Stimulated activated CD4-positive, alpha-beta T cell treated with anti-CD3 and anti-CD28 coated beads, Interleukin-4, amount 100 ng/mL, for 1 hour (primary cell): ENCODE measurements at places on chromosomes 5 and 9.
A peak's percentile ranks its signal among the peaks of the same experiment; 100 is the strongest.

GRCh38 chr5:19751326-19751725 is 236.7 kb downstream of the CDH18 start:
- DNase-seq: no peak

GRCh38 chr9:127209220-127209619 is 55.4 kb upstream of the GARNL3 start:
- no peak for DNase-seq

DNA sequence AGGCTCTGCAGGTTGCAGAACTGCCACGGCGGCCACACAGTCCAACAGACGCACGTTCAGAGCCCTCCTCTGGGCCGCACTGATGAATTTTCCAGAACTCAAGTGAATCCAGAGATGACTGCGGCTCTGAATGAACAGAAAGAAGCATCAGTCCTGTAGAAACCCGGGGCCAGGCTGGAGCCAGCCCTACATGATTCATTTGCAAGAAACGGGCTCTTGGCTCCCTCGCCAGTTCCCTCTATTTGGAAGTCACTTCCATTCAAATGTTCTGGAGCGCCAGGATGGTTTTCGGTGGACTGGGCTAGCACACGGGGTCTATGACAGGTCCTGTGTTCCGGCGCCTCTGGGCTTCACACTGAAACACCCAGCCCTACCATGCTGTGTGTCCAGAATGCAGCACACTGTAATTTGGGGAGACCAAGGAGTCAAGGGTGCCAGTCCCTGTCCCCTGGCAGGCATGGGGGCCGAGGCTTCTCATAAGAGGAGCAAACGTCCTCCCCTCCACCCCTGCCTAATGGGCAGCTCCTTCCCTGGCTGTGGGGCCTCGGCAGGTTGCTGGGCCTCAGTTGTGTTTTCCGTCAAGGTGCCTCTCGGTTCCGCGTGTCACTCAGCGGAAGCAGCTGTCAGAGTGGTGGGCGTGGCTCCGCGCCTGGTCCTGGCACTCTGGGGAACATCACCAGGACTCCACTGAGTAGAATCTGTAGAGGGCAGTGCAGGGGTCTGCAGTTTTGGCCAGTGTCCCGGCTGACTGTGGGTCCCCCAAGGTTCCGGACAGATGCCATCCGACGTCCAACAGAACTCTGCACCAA is 18.1 kb upstream of the COL5A1 start:
- DNase-seq: no peak

DNA sequence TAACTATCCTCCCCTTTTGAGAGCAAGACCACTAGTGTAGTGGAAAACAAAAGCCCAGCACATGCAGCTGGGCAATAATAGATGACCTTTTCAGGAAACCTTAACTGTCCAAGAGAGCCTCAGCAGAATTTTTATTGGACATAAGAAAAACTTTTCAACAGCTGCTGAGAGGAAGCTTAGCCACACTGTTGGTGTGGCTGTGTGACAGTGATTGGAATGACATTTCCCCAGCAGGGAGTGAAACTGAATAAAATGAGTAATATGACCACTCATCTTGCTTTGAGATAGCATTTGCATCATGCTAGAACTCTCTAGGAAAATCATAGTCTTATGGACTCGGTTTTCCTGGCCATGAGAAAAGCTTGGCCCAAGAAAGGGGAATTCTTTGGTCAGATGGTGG is 687.8 kb downstream of the SLCO4C1 start:
- DNase-seq: no peak

DNA sequence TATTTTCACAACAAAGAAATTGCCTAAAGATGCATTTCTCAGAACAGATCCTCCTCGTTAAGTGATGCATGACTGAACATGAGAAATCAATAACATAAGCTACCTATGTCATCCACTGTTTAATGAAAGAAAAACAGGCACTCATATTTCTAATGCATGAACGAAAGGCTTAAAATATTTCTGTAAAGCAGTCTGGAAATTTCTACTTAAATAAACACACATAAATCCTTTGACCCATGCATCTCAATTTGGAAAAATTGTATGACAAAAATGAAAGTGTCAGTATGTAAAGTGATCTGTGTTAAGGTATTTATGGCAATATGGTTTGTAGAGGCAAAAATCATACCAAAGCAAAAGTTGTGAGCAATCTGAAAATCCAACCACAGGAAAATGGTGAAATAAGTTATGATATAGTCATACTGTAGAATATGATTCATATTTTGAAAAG is 399.2 kb upstream of the GRAMD2B start:
- DNase-seq: no peak

DNA sequence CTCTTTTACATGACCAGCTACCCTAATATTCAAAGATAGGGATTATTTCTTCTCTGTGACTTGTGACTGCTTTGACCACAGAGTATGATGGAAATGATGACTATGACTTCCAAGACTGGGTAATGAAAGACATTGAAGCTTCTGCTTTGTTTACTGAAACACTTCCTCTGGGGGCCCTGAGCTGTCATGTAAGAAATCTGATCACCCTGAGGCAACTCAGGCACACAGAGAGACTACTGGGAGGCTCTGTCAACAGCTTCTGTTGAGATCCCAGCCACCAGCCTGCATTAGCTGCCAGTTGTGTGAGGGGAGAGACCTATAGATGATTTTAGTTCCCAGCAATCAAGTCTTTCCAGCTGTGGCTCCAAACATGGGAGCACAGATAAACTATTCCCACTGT is 76.5 kb downstream of the KCTD16 start:
- DNase-seq: no peak

DNA sequence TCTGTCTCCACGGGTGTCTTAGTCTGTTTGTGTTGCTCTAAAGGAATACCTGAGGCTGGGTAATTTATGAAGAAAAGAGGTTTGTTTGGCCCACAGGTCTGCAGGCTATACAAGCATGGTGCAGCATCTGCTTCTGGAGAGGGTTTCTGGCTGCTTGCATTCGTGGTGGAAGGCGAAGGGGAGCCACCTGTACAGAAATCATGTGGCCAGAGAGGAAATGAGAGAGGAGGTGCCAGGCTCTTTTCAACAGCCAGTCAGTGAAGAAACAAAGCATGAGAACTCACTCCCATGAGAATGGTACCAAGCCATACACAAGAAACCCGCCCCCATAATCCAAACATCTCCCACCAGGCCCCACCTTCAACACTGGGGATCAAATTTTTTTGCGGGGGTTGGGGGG is 53.4 kb downstream of the PFDN1 start:
- no peak for DNase-seq

DNA sequence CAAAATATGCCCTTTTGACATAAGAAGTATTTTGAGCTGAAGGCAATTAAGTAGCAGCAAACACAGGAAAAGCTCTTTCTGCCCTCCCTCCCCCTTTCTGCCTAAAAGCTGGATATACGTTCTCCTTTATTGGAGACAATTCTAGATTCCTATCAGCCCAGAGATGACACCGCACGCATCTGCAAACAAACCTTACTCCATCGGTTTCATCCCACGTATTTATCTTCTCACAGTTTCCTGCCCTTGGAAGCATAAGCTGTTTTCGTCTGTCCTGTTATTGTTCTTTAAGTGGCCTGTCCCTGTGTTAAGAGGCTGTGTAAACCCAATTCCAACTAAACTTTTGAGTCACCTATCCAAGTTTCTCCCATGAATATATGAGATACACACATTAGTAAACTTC is 11.8 kb downstream of the TBC1D9B start:
- DNase-seq: no peak

- no peak for DNase-seq
These were observed 51.1 kb downstream of the CCNH start for GRCh38 chr5:87361536-87362213.

DNA sequence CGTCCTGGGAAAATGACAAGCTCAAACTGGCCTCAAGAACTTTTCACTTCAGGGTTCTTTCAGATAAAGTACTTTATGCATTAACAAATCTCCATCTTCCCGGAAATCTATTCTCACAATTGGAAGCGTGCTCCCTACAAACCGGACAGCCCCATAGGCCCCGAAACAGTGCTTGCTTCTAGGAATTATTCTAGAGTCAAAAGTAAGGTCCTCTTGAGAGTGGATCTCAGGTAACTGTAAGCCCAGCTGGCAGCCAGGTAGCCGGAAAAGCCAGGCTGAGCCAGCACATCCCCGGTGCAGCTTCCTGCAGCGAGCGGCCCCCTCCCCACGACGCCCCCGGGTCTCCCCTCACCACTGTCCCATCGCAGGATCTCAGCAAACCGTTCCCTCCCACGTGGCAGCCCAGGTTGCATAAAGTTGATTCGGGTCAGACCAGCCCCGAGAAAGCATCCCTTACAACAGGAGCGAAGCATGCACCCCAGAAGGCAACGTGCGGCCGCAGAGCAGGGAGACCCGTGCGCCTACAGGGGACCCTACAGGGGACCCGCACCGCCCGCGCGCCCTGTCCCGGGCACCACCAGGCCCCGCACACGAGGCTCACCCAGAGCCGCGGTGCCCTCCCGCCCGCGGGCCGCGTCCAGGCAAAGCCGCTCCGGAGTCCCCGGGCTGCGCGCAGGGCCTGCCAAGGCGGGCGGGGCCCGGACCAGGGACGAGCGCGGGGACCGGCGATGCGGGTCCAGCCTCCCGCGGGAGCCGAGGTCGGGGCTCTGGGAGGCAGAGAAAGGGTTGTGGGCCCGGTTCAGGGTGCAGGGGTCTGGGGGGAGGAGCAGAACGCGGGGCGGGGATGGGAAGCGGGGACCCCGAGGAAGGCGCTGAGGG is 920 bp downstream of the LPCAT1 start:
- DNase-seq: peak; percentile 25

GRCh38 chr9:2469681-2470221 is 151.8 kb upstream of the VLDLR start:
- DNase-seq: no peak

GRCh38 chr5:180960209-180960608 is 28.4 kb upstream of the BTNL3 start:
- DNase-seq: no peak

GRCh38 chr5:132181011-132181629 is 46.5 kb downstream of the P4HA2 start:
- no peak for DNase-seq

DNA sequence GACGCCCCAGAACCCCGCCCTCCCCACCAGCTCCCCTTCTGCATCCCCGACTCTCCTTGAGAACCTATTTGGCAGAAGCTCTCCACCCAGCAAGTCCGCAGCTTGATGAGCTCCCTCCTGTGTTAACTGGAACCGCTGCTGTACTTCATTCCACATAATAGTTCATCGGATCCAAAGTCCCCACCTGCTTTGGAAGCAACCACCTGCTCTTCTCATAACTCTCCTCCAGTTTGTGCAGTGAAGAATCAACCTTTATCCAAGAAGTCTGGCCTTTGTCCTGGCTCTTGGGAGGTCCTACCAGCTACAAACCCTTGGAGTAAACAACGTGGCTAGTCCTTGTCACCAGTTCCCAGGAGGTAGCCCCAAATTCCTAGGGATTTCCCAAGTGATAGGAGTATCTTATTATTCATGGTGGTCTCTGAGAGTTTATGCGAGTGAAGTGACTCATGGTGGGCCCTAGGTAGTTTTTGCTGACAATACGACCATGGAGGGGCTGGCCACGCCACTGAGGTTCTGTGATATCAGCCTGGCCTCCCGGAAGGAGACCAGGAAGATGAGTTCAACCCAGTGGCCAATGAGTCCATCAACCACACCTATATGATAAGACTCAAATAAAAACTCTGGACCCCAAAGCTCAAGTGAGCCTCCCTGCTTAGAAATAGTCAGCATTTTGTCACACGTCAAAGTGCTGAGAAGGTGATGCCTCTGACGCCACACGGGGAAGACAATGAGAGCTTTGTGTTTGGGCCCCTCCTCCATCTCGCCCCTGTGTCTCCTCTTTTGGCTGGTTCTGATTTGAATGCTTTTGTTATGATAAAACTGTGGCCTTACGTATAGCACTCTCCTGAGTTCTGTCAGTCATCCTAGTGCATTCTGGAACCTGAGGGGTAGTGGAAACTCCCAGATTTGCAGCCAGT is 3.6 kb upstream of the IL4 start:
- DNase-seq: no peak

DNA sequence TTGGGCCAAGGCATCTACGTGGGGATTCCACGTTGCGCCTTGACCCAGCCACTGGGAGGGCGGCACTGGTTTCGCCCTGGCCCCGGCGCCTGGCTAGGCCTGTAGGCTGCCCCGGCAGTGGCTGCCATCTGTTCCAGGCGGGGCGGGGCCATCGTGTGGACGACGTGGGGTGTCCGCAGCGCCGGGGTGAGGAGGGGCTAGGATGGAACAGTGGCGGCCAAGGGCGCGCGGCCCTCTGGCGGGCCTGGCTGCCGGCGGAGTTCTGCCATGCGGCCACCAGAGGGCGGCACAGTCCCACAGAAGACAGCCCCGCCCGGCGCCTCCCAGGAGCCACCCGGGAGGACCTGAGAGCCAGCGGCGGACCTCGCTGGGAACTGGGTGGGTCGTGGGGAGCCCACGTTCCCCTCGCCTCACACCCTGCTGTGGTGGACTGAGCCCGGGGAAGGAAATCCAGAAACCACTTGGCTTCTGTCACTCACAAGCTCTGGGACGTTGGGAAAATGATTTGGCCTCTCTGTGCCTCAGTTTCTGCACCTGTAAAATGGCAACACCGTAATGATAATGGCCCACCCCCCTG is 22.6 kb upstream of the RAPGEF1 start:
- peak; percentile 82 for DNase-seq

DNA sequence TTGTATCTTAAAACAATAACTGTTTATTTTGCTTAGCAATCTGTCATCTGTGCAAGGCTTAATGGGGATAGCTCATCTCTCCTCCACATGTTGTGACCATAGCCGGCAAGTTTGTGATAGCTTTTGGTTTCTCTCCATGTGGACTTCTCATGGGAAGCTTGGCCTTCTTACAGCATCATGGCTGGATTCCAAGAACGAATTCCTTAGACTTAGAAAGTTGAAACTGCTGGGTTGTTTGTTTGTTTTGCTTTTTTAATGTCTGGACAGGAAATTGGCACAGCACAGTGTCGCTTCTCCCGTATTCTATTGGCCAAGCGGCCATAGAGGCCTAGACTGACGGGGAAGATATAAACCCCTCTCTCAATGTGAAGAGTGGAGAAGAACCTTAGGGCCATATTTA is 61.0 kb upstream of the PRDM9 start:
- DNase-seq: no peak

DNA sequence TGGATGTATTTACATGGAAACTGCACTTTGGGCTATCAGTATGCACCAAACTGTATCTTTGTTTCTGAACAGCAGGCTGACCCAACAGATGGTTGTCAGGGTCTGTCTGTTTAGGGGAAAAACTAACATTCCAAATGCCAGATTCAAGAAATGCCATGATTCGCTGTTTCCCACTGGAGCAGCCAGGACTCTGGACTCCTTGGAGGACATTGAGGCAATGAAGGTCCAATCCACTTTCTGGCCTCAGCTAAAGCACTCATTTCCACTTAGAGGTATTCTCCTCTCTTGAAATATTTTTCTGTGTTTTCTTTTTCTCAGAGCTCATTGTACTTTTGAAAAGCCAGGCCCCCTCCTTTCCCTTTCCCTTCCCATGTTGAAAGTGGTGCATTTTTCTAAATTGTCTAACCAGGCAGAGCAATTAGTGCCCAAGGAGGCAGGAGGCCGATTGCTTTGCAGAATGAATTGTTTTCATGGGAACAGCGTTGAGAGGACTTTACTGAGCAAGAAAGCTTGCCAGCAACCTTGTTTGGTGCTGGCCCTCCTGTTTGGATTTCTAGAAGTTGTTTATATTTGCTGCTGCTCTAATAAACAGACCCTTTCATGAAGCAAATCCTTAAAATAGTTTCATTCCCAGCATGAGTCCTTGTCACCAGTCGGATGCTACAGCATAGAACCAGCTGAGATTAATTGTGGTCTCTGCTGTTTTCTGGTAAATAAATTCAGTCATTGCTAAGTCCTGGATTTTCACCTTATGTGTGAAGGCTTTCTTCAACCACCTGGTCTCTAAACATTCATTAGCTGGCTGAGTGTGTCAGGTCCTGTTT is 132.8 kb upstream of the TAF11L2 start:
- DNase-seq: no peak

- DNase-seq: no peak
These were observed 172.4 kb downstream of the SEMA6A start for GRCh38 chr5:116402235-116402634.

- no peak for DNase-seq
These were observed 333.9 kb downstream of the DIRAS2 start for GRCh38 chr9:90308691-90309090.
